ENCODE measurements at places on chromosomes 6 and 20.
A peak's percentile ranks its signal among the peaks of the same experiment; 100 is the strongest.

GRCh38 chr6:90913266-90913960 lies 326.5 kb upstream of the MAP3K7 start:
- DNase-seq: no peak

- no peak for DNase-seq
These were observed 66.2 kb upstream of the RREB1 start for GRCh38 chr6:7041511-7042026.

DNA sequence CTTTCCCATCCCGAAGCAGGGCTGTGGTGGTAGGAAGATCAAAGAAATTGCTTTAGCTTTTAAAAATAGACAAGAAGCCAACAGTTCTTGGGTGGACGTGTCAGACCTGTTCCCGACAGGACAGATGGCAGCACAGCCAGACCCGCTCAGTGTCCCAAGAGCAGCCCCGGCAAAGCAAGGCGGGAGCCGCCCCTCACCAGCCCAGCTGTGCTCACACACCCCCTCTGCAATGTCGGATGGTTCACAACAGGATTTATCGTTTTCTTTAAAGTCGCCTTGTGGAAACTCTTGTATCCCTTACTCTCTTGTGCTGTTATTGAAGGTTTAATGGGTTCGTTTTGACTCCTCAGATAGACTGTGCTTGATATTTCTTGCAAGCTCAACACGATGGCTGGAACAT lies 302.4 kb downstream of the THBS2 start:
- no peak for DNase-seq

DNA sequence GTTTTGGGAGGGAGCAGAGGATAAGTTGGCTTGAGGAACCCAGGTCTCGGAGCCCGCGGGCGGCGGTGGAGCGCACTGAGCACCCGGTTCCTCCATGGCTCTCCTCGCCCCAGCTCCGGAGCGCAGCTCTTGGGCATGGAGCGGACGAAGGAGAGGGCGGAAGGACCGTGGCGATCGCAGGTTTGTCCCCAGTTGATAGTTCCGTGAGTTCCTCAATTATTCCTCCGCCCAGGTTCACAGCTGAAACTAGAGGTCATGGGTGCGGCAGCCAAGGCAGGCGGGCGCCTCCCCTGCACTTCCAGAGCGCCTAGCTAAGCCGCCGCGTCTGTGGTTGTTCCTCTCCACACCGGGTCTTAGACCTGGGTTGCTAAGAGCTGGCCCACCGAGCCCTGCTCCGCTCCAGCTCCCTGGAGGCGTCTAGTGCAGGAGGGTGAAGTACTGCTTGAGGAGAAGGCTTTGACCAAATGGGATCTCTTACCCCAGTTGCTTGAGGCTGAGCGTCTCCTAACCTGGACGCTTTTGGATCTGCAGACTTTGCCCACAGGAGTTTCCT lies at the start of gene HTR1B:
Gene HTR1B, minus strand, starts transcription at position 184 of the 553 bp plus-strand sequence. Its CDS starts 88 bp downstream, at position 96.
- DNase-seq: no peak

DNA sequence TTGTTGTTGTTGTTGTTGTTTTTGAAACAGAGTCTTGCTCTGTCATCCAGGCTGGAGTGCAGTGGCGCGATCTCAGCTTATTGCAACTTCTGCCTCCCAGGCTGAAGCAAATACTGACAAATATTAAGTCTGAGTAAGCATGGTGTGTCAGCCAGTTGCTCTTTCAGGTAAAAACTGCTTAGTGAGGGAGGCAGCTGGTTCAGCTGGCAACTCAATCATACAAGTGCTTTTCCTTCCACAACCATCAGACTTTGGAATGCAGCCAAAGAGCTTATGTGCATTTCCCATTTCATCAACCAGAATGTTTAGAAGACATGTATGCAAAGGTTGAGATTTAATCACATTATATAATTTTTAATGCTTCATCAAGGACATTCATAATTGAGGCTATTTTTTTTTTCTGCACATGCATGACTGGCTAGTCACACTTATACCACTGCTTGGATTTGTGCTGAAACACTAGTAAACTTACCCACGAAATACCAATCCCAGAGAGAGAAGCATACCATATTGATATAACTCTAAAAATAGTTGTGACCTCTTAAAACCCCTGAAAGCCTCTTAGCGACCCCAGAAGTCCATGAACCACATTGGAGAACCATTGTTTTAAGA lies 56.0 kb downstream of the CLIC5 start:
- DNase-seq: no peak

DNA sequence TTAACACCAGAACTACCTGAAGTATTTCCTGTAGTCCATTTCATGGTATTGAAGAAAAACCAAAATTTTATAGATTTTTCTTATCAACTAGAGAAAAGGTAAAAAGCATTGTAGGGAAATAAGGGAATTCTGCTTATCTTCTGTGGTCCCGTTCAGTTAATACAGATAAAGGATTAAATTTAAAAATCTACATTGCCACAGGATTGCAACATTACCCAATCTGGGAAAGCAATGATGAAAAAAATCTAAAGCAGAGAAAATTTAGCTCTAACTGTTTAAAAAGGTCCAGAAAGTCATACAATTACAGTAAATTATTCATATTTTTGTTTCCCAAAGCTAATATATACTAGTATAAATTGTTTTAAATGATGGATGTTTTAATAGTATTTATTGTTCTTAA lies 18.0 kb downstream of the POLH start:
- no peak for DNase-seq

DNA sequence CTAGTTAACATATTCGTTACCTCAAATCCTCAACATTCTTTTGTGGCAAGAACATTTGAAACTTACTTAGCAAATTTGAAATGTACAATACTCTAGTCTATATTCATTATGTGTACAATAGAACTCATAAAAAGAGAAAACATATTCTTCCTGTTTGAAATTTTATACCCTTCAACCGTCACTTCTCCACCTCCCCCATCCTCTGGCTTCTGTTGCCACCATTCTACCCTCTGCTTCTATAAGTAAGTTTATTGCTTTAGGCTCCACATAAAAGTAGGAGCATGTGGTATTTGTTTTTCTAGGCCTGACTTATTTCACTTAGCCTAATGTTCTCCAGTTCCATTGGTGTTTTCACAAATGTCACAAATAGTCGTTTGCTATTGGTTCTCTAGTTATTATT lies 205.3 kb downstream of the TENT5A start:
- DNase-seq: no peak

DNA sequence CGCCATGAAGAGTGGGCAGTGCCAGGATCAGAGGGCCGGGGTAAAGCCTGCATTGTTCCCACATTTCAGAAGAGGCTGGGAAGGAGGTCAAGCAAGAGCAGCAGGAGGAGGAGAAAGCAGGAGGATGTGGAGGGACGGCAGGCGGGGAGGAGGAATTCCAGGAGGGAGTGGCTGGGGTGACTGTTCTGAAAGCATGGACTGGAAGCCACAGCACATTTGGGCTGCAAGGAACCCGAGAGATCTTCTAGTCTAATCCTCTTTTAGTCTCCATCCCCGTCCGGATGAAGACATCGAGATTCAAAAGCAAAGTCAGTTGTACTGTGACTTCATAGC lies 76.9 kb downstream of the FAM50B start:
- DNase-seq: no peak

- no peak for DNase-seq
These were observed 68.1 kb upstream of the PMEPA1 start for GRCh38 chr20:57777911-57778310.

- DNase-seq: no peak
These were observed 429.4 kb downstream of the TFAP2A start for GRCh38 chr6:9985481-9985880.

- DNase-seq: no peak
These were observed 13.3 kb downstream of the EZR start for GRCh38 chr6:158805698-158806377.

DNA sequence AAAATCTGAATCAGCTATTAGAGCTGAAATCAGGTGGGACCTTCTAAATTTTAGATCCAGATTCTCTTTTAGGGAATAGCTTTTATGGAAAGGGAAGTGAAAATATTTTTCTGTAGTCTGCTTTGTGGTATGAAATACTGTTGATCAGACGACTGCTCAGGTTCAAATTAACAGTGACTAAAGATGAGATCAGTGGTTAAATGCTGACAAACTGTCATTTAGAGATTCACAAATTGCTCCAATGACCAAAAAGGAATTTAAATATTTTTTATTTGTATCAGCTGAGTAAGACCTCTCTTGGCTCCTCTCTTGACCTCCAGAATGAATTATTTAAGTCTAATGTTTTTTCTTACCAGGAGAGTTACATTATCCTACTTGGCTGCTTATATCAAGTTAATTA lies 77.3 kb downstream of the KCNQ5 start:
- DNase-seq: no peak

DNA sequence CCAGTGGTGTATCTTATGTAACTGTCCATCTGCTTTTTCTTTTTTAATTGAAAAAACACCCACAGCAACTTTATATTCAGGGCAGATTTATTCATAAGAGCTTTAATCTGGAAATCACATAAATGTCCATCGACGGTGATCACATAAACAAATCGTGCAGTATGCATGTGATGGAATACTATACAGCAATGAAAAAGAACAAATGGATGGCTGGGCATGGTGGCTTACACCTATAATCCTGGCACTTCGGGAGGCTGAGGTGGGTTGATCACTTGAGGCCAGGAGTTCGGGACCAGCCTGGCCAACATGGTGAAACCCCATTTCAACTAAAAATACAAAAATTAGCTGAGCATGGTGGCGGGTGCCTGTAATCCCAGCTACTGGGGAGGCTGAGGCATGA lies 39.1 kb downstream of the VSTM2L start:
- DNase-seq: no peak

DNA sequence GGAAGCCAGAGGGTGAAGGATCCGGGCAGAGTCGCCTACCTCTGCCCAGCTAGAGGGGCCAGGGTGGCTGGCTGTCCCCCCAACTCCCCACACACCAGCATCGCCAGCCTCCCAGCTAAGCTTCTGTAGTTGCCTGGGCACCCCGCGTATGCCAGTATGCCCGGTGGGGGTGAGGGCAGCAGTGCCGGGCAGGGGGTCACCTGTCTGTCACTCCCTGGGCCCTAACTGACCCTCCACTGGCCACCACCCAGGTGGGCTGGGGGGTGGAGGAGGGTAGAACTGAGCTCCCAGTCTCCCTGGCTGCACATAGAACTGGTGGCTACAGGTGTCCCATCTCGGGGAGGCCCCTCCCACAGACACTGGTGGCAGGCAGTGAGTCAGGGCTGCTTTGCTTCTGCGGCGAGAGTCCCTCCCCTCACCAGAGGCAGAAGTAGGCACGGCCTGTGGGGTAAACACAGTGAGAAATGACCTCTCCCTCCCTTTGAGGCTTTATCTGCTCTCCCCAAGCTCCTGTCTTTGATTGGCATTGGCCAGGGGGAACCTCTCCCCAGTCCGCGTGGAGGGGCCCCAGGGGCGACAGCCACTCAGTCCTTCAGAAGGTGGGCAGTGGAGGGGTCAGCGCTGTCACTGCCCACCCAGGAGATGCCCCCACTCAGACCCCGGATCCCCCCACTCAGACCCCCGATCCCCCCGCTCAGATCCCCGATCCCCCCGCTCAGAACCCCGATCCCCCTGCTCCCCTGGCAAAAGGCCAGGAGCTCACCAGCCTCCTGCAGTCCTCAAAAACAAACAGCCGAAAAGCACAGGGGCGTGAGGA lies 2.5 kb downstream of the NTSR1 start:
- DNase-seq: no peak

- no peak for DNase-seq
These were observed 35.2 kb downstream of the FAM184A start for GRCh38 chr6:119043265-119043664.

DNA sequence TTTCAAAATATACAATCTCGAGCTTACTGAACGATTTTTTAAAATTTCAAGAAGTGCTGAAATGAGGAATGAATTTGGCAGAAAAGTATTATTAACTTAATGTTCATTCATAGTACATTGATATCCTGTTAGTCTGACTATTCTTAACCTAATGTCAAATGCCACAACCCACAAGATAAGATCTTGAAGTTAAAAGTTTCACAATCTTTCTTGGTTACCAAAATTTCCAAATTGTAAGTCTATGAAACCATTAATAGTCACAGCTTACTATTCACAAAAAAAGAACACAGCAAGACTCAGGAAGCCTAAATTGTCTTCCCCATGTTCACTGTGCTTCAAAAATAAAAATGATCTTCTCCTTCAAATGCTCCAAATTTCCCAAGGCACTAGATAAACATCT lies 71.3 kb downstream of the HACE1 start:
- no peak for DNase-seq

- no peak for DNase-seq
These were observed 162.2 kb downstream of the PHACTR1 start for GRCh38 chr6:12878741-12879140.

GRCh38 chr20:23492292-23492691 lies 1.4 kb downstream of the CST8 start:
- DNase-seq: no peak

DNA sequence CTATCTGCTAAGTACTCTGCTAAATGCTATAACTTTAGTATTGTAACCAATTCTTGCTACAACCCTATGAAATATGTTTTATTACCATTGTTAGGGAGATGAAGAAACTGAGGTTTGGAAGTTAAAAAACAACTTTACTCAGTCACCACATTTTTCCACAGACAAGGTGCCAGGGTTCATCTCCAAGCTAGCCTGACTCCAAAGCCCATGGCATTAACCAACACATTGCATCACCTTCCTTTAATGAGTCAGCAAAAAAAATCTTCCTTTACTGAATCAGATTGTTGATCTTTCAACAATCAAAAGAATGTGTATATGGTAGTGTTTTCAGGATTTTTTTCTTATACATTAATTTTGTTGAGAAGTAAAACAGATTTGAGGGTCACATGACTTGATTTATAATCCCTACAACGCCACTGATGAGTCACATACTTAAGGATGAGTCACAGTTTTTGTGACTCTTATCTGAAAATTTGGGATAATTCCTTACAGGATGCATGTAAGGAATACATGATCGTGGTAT lies 41.5 kb downstream of the MAN1A1 start:
- peak; percentile 60 for DNase-seq

DNA sequence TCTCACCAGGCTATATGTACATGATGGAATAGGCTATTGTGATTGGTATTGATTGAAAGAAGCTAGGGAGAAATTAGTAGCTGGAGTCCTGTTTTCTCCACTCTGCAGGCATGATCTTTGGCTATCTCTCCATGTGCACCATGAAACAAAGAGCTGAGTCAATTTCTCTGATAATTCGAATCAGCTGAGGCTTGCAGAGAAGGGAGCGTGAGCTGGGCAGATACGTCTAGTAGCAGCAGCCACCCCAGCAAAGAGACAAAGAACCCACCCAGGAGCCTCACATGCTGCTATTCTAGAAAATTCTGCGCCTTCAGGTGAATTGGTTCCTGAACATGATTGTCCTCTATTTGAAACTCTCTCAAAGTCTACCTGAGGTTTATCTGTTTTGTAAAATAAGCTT lies 6.9 kb upstream of the SGK1 start:
- no peak for DNase-seq

GRCh38 chr20:44282192-44282591 lies 28.8 kb downstream of the FITM2 start:
- DNase-seq: no peak

GRCh38 chr6:125123468-125124048 lies 30.0 kb upstream of the TPD52L1 start:
- DNase-seq: no peak

DNA sequence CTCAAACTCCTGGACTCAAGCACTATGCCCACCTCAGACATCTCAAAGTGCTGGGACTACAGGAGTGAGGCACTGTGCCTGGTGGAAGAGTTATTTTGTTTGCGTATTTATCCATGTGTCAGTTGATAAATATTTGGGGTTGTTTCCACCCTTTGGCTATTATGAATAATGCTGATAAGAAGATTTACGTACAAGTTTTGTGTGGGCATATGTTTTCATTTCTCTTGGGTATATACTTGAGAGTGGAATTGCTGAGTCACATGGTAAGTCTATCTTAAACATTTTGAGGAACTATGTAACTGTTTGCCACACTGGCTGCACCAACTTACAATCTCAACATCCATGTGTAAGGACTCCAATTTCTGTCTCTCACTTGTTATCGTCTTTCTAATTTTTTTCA lies 200.3 kb downstream of the RNGTT start:
- DNase-seq: no peak

Data from HS-27A (cell line).